Activated CD4-positive, alpha-beta T cell treated with anti-CD3 and anti-CD28 coated beads, Interleukin-2, amount 50 U/mL, for 16 hours (primary cell): ENCODE measurements at places on chromosomes 16 and 17.

DNA sequence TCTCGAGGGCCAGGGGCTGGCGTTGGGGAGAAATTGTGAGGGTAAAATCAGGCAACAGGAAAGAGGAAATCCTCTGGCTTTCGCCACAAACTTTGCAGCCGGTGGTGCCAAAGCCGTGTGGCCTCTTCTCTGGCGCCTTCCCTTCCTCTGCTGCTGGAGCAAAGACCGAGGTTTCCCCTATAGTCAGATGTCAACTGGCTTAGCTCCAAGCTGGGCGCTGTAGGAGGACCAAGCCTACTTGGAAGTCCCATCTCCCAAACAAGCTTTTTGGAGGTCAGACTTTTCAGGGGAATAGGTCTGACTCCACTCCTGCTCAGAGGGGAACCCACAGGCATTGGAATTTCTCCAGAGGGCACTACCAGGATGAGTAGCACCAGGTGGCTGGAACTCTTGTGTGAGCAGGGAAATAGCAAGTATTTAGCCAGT is 5.0 kb downstream of the IGFBP4 start:
- no peak for DNase-seq

GRCh38 chr17:75793460-75793859 is 8.9 kb downstream of the UNK start:
- no peak for DNase-seq

- no peak for DNase-seq
Measured at GRCh38 chr17:42023524-42024349, 3.8 kb downstream of the NKIRAS2 start.

GRCh38 chr16:87085441-87085840 is 231.8 kb downstream of the C16orf95 start:
- DNase-seq, result no peak

DNA sequence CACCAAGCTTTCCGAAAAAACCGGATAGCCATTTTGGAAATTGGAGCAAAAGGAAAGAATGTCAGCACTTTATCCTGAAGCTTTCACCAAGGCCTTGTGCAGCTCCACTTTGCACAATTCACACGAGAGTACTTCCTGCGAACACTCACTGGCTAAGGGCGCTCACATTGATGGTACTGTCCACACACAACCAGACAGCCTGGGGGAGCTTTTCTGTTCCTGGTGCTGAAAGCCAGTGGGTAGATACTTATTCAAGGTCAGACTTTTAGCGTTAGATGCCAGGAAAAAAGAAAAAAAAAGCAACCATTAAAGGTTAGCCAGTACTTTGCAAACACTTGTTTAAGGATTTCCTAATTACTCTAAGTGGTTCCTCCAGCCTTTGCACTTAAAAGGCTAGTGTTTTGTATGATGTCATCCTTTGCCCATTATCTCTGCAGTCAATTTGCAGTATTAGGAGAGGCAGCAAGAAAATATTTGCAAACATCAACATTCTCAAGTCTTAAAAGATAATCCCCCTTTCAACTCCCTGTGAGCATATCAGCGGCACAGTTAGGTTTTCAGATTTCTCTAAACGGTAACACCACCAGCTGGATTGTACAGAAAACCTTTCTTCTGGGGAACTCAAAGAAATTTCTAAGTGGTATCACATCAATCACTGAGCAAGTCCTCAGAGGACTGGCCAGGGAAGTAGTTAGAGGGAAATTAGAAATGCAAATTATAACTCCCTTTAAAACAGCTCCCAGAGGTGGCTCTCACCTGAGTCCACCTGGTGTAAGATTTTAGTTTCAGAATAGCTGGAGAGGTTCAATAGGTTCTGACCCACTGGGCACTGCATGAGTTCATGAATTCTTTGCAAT is 243.4 kb upstream of the IRX5 start:
- DNase-seq, result no peak

DNA sequence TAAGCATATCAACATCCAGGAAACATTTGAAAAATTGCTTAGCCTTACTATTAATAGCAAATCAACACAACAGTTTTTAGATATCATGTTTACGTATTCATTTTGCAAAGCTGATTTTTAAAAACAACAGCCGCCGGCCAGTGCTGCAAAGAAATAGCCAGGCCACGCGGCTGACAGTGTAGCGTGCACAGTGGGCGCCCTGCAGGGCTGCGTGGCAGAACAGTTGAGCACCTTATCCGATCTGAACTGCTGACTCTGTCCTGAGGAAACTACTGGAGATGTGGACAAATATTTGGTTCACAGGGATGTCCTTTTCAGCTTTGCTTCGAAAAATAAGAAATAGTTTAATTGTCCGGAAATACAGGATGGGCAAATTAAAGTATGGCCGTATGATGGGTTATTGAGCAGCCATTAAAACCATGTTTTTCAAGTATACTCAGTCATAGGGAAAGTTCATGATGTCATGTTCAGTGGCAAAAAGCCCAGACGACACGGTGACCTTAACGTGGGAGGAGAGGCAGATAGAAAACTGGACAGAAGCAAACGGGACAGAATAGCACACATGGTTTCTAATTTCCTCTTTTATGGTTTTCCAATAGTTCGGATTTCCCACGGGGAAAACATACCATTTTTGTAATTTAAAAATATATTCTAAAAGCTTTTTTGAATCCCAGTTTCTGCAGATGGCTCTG is 52.4 kb upstream of the ENDOV start:
- DNase-seq, result no peak

DNA sequence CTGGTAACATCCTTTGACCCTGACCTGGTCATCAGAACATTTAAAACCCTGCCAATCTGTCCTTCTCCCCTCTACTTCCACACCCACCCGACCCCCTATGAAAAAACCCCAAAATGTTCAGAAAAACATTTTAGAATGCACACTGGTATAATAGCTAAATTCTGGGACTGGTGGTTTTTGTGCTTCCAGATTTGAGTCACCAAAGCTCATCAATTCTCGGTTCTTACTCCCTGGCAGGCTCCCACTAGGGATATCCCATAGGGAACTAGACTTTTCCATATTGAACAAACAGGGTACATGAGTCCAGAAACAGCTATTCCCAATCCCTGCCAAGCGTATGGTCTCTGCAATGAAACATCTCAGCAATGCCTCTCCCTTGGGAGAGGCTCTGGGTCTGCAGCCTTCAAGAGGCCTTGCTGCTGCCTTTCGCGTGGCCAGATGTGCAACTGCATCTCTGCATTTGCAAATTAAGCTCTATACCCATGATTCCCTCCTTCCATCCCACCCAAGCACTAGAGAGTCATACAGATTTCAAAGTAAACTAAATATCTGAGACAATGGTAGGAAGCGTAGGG is 67.7 kb downstream of the SMG6 start:
- no peak for DNase-seq

DNA sequence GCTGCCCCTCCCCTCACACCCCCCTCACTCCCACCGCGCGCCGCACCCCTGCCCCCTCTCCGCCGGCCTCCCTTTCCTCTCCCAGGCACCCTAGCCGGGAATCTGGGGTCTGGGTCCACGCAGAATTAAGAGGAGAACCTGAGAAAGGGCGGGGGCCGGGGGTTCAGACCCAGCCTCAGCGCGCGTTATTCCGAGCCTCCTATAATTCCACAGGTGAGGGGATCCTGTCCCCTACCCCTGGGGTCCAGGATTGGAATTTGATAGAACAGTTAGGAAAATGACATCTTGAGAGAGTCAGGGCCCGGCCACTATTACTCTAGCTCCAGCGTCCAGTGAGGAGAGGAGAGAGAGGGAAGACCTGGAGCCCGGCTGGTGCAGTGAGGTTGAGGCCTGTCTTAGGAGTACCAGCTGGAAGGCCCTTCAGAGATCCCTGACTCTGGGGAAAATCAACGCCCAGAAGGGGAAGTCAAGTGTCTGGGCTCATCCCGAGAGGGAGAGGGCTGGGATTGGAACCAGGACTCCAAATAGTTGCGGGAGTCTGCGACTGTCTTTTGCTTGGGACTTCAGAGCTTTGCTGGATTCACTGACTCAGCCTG is 17.3 kb downstream of the GRB7 start:
- no peak for DNase-seq

DNA sequence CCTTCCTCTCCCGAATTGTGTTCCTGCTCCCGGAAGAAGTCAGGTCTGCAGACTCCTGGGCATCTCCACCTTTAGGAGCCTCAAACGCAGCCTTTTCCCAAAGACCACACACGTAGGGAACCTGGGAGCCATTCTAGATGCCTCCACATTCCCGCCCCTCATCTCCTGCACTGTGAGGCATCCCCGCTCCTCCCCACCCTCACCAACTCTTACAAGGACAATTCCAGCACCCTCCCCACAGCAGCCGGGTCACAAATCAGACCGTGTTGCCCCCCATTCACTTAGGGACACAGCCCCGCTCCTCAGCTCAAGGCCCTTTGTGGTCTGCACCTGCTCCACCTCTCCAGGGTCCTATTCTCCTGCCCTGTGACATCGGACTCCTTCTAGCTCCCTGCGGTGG is 49.6 kb downstream of the ABR start:
- no peak for DNase-seq

DNA sequence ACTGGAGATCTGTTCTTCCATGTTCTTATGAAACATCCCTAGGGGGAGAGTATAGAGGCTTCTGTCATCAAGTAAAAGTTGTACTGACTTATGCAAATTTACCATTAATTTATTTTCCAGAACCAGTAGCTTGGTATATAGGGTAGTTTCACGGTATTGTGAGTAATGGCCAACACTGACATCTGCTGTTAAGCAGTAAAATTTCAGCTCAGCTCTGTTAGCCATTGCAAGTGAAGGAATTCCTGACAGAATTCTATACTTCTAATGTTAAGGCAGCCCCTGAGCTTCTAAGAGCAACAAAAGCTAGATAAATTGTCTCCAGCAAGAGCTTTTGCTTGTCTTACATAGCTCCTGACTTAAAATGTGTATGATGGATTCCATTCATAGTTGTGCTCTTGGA is 613.5 kb upstream of the C16orf82 start:
- DNase-seq, result no peak

DNA sequence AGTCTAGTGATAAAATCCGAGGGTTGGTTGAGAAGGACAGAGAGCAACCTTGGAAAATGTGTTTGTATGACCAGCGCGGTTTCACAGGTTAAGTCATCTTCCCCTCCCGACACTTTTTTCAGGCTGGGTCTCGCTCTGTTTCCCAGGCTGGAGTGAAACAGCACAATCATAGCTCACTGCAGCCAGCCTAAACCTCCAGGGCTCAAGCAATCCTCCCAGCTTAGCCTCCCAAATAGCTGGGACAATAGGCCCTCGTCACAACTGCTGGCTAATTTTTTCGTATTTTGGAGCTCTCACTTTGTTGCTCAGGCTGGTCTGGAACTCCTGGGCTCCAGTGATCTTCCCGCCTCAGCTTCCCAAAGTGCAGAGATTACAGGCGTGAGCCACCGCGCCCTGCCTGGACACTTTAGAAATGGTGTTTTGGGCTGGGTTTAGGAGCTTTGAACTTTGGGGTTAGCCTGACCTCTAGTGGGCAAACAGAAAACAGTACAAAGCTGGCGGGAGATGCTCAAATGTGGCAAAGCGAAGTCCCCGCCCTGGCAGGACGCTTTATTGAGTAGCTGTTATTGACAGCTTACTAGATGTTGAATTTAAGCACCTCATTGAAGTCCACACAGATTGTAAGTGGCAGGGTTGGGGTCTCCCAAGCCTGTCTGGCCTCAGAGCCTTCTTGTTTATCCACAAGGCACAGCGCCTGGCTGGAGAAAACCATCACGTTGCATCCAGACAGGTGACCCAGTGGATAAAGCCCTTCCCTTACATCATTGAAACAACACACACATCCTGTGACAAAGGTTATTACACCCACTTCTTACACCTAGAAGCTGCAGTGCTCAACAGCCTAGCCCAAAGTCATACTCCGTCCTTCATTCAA is 34.7 kb upstream of the RBBP6 start:
- DNase-seq, result peak; percentile 75

- DNase-seq, result no peak
Measured at GRCh38 chr16:49409121-49409520, 35.5 kb downstream of the C16orf78 start.

GRCh38 chr16:25011891-25012514 is 3.2 kb downstream of the ARHGAP17 start:
- no peak for DNase-seq
